Activated naive CD4-positive, alpha-beta T cell treated with anti-CD3 and anti-CD28 coated beads, Interleukin-2, amount 10 ng/mL, durations not matched to agents 7 days and 5 days (primary cell): ENCODE measurements at places on chromosomes 16 and 17.

- DNase-seq: no peak
Observed at GRCh38 chr16:11145819-11146211, 110.2 kb downstream of the SOCS1 start.

DNA sequence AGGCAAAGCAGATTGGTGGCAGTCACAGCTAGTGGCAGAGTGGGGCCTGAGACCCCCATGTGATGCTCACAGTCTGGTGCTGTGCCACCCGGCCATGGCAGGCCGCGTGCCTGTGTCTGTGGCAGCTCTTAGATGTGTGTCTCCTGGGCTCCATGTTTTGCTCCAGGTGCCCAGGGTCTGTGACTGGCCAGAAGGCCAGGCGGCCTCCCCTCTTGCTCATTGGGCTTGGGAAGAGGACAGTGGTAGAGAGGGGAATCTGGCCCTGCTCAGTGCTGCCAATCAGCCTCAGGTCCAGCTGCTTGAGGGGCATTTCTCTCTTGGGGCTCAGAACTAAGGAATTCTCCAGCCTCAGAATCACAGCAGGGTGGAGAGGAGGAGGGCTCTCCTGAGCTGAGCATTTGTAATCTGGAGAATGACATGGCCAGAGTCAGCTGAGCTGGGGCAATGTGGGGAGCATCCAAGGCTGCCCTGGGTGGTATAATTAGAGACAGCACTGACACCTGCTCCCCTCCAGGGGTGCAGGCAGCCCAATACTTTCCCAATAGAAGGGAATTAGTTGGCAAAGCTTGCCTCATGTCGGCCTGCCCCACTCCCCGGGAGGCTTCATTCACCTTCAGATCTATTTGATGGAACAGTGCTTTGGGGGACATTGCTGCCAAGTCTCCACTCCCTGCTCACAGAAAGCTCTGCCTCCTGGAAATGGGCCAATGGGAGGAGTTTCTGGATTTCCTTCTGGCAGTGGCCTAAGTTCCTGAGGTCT is 2.7 kb upstream of the LASP1NB start:
- DNase-seq: peak; percentile 19

DNA sequence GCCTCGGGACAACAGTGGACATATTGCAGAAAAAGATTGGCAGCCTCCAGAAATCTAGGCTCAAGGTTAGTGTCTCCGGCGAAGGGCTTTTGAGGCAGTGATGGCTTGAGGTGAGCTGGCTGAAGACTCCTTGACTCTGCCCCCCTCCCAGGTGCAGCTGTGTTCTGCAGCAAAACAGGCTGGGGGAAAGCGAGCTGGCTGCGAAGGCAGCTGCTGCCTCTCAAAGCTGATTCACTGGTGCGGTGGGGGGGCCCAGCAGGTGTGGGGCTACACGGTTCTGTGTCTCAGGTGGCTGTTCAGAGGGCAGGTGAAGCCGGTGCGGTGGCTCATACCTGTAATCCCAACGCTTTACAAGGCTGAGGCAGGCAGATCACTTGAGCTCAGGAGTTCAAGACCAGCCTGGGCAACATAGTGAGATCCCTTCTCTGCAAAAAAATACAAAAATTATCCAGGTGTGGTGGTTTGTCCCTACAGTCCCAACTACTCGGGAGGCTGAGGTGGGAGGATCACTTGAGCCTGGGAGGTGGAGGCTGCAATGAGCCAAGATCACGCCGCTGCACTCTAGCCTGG is 22.9 kb downstream of the C16orf96 start:
- DNase-seq: no peak

GRCh38 chr17:40552806-40553693 is 12.2 kb downstream of the CCR7 start:
- peak; percentile 36 for DNase-seq

- no peak for DNase-seq
Observed at GRCh38 chr17:75228847-75229246, 23.4 kb downstream of the NUP85 start.

- DNase-seq: no peak
Observed at GRCh38 chr17:30558686-30559545, 81.7 kb downstream of the GOSR1 start.

GRCh38 chr16:1991135-1991551 is 1.4 kb downstream of the SYNGR3 start:
- DNase-seq: peak; percentile 61

- no peak for DNase-seq
Observed at GRCh38 chr16:1590366-1590765, 21.5 kb downstream of the IFT140 start.

- DNase-seq: no peak
Observed at GRCh38 chr17:65593855-65594845, 32.7 kb upstream of the AXIN2 start.

DNA sequence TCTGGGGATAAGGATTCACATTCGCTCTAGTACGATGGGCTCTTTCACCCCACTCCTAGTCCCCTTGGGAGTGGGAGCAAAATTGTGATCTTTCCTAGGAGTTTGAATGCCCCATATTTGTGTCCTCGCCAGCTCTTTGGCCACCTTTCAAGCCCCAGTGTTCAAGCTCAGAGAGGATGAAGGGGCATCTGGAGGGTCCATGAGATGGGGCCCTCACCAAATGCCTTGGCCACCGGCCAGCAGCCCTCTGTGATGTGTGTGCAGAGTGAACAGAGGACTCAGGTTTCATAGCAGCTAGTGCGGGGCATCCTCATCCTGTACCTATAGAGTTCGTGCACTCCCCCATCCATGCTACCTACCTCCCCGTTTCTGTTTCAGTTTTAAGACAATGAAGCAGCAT is 140.6 kb downstream of the RAB11FIP4 start:
- no peak for DNase-seq

- DNase-seq: no peak
Observed at GRCh38 chr17:7292729-7293128, 1.7 kb downstream of the YBX2 start.

DNA sequence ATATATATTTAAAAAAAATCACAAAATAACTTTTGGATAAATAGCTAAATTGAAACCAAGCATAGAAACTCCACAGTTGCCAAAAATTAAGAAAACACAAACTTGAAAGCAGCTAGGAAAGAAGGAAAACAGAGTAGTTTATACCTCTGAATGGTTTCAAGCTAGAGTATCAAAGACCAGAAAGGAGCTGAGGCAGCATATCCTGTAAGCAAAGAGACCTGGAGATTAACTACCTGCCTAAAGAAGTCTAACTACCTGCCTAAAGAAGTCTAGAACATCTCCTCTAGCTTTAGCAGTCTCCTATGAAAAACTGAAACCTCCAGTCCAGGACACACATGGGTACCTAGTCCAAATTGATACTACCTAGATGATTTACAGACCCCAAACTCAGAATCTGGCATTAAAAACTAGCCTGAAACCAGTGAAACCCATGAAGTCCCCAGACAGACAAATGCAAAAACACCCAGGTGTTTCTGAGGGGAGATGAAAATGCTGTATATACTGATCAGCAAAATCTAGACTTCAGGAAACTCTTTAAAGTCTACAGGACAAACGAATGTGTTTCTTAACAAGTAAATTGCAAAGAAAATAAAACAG is 17.6 kb downstream of the APPBP2 start:
- no peak for DNase-seq

- DNase-seq: no peak
Observed at GRCh38 chr17:72900654-72900971, 191.9 kb downstream of the SLC39A11 start.

DNA sequence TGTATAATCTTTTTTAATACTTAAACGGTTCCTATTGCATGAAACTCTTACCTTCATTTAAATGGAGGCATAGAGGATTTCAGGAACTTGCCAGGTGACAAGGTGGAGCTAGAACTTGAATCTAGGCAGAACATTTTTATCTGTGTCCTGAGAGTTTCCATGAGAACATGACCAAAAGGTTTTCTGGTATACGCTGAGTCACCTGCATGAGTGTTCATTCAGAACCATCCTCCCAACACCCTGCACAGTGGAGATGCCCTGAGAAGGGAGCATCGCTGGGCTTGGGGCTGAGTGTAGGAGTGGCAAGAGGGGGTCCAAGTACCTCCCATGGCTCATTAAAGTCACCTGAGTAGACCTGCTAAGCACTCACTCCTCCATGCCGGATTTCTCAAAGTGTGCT is 169.7 kb upstream of the CACNG5 start:
- no peak for DNase-seq

- no peak for DNase-seq
Observed at GRCh38 chr16:57892447-57893096, 78.4 kb downstream of the CNGB1 start.

- DNase-seq: peak; percentile 86
Observed at GRCh38 chr17:59105852-59106462, 723 bp downstream of the TRIM37 start.

DNA sequence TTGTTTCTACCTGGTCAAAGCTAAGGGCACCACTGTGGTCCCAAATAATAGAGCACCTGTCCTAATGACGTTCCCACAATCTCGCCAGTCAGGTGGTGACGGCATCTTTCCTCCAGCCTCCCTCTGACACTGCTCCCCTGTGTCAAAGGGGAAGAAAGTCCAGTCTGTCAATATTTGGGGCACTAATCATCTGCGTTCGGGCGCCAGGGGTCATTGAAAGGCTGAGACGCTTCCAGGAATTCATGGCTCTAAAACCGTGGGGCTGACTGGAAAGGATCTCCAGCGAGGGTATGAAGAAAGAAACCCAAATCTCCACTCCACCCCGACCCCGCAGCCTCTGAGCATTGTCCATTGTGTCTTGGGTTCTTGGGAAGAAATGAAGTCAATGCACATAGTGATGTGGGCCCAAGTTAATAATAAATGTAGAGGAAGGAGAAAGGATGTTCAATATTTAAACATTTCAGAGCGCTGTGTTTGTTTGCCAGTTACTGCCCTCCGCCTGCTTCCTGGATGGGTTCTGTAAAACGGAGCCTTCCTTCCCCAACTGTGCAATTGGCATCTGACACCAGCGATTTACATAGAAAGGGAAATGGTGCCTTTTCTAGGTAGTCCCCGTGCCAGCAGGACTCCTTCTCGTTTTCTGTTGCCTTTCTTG is 103.2 kb downstream of the SOCS1 start:
- peak; percentile 28 for DNase-seq
